Amygdala (tissue), 56 donors: ENCODE measurements at places on chromosomes 11 and 22.

DNA sequence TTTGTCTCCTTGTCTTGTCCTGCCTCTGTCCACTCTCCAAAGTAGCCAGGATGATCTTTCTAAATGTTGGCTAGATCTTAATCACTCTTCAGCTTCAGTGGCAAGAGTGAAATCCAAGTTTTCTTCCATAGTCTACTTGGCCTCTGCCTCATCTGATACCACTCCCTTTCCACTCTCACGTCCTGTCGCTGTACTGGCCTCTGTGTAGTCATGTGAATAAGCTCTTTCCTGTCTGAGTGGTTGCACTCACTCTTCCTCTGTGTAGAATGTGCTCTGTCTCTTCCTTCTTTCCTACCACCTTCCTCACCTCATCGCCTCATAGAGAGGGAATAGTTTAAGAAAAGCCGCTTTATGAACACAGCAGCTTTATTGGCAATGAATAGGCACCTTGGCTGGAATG lies 86.5 kb downstream of the WNT11 start:
- no peak for DNase-seq

GRCh38 chr11:60592601-60593000 lies 77.4 kb downstream of the MS4A13 start:
- DNase-seq: no peak

- no peak for DNase-seq
Observed at GRCh38 chr11:118663381-118663780, 16.1 kb downstream of the TREH start.

- DNase-seq: no peak
Observed at GRCh38 chr11:64378335-64378880, 19.4 kb downstream of the RPS6KA4 start.

DNA sequence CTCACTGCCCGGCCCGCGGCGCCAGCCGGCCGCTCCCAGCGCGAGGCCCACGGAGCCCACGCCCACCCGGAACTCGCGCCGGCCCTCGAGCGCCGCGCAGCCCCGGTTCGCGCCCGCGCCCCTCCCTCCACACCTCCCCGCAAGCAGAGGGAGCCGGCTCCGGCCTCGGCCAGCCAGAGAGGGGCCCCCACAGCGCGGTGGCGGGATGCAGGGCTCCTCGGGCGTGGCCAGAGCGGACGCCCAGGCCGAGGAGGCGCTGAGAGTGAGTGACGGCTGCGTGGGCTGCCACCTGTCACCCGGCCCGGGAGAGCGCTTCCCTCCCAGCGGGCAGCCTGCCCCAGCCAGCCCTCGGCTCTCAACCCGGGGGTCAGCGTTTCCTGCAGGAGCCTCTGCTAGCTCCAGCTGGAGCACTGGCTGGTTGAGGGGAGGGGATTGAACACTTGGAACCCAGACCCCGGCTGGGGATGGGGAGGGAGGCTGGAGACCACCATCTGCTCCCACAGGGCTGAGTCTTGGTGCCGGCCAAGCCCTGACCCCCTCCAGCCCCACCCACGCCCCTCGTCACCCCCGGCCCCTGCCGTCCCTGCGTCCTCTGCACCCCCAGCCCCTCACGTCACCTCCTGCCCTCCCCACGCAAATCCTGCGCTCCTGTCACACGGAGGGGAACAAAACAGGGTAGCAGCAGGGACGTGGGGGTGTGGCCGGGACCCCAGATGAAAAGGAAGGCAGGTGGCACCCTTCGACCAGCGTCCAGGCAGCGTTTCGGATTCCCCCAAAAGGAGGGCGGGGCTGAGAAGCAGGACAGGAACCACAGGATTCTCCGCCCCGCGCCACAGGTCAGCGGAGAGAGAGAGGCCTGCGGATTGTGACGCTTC lies 157.0 kb downstream of the BRD1 start:
- no peak for DNase-seq

GRCh38 chr11:113131036-113131775 lies 170.0 kb downstream of the NCAM1 start:
- no peak for DNase-seq

DNA sequence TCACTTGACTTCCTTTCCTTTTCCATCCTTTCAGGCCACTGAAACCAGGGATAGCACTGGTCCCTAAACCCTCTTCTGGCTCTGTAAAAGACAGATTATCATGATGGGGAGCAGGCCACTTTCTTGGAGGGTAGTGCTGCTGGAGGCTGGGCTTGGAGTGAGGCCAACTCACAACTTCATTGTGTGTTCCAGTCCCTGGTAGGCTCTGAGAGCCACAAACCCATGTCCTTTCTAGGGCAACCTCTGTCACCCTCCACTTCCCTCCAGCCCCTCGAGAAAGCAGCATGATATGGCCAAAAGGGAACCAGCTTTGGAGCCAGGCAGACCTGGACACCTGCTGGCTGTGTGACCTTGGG lies 2.3 kb downstream of the TKFC start:
- DNase-seq: no peak

- no peak for DNase-seq
Observed at GRCh38 chr11:118111744-118112035, 24.9 kb upstream of the SMIM35 start.

- DNase-seq: no peak
Observed at GRCh38 chr11:58471892-58472291, 29.9 kb upstream of the OR5B12 start.

DNA sequence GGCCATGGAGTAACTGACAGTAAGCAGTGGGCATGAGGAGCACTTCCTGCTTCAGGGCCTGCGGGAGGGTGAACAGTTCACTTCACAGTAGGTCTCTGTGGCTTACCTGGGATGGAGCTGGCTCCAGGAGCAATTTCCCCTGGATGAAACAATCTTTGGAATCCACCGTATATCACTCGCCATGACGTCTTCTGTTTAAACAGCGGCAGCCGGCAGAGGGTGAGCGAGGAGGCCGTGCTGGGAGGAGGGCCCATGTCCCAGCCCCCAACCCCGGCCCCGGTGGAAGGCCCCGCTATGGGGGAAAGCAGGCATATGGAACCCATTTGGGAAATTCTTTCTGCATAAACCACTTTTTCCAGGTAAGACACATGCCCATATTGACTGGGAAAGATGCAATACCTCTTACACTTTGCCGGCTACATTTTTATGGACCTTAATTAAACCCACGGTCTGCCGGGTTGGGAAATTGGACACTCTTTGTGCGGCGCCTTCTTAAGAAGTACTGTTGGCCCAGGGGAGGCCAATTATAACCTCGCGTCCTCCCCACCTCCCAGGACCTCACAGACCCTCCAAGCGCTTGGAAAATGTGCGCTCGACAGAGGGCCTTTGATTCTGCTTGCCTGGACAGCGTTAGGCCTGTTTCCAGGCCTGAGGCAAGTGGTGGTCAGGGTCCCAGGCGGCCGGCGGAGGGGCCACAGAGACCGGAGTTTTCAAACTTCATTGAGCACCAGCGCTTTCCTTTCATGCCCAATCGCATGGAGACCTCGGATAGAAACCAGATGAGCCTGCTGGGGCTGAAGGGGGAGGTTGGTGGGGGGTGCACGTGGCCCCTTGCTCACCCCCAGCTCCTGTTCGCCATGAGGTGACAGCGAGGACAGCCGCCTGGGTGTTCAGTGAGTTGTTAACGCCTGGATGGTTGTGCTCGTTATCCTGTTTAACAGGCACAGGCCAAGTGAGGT lies 40.4 kb downstream of the SMIM38 start:
- no peak for DNase-seq
